ENCODE measurements at places on chromosomes 16 and 17.

- no peak for DNase-seq
These were observed 862 bp downstream of the ACSM1 start for GRCh38 chr16:20696618-20697017.

DNA sequence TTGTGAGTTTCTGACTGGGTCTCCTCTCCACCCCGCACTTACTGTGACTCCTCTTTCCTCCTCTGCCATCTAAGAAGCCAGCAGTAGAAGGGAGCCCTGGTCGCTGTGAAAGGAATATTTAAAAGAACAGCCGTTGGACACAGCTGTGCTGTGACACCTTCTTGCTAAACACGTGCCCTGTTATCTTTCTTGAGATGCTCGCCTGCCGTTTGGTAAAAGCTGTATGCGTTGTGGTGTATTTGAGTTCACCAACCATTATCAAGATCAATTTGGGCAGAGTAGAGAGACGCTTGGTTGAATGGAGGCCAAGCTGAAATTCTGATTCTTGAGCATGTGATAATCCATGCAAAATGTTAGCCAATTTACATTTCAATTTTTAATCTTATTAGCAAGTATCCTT is 3.8 kb downstream of the GID4 start:
- no peak for DNase-seq

DNA sequence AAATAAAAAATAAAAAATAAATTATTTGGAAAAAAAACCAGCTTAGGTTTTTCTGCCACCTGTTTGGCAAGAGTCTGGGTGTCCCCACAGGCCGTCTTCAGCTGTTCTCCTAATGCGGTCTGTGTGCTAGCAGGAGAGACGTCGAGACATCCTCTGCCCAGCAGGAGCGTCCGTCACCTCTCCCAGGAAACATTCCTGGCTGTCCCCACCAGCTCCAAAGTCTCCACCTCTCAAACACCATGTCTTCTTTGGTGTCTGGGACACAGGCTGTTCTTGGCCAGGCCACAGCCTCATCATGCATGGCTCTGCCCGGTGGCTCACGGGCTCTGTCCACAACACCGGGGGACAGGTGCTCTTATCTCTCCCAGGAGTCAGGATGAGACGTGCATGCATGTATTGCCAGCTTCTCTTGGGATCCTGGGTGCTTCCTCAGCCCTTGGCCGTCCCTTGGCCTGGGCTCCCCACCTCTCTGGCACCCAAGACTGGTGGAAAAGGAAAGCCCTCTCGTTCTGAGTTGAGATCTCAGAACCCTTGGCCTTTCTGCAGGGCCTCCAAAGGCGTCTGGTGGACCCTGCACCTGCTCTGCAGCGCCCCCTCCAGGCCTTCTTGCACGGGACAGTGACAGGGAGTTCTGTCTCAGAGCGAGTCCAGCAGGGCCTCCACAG is 84.9 kb upstream of the CBX4 start:
- no peak for DNase-seq

- DNase-seq: no peak
These were observed 74.7 kb downstream of the TBC1D16 start for GRCh38 chr17:79960788-79961522.

DNA sequence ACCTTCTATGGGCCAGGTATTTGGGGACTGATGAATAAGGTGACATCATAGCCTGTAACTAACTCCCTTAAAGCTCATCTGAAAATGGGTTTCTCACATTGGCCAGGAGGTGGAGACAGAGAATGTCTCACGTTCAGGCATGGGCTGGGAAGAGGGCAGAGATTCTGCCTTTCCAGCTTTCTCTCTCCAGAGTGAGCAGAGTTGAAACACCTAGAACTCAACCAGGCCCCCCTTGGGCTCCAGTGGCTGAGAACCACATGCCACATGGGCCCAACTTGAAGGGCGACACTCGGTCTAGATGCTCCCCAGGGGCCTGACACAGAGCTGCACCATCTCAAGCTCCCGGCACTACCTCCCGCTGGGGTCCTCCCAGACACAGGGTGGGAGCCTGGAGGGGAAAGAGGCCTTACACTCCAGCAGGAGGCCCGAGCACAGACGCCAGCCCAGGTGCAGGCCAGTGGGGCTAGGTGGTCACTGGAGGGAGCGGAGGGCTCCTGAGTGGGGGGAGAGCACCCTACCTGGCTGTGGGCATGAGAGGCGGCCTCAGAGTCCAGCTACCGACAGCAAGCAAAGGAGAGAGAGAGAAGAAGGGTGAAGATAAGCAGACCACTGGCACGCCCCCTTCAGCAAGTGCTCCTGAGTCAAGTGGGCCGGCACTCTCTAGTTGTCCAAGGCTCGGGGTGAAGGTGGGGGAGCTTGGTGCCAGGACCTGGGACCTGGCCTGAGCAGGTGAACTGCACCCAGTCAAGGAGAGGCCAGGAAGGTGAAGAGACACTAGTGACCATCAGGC is 55.9 kb downstream of the MYO18A start:
- DNase-seq: peak; percentile 74

GRCh38 chr17:70390049-70390448 is 220.7 kb downstream of the KCNJ2 start:
- no peak for DNase-seq

DNA sequence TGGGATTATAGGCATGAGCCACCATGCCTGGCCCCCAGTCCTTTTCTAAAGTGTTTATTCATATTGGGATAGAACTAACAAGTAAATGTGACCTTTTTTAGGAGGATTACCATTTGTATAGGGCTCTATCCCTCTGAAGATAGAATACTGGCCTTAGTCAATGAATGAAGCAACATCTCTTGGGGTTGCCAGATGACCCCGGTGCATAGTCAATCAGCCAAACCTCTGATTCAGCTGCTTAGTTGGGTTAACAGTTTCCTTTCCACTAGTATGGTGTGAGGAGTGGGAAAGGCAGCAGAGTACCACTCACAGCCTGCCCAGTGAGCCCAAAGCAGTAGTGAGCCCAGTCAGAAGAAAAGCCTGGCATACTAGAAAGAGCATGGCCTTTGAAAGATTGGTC is 94.6 kb upstream of the TBX2 start:
- no peak for DNase-seq

DNA sequence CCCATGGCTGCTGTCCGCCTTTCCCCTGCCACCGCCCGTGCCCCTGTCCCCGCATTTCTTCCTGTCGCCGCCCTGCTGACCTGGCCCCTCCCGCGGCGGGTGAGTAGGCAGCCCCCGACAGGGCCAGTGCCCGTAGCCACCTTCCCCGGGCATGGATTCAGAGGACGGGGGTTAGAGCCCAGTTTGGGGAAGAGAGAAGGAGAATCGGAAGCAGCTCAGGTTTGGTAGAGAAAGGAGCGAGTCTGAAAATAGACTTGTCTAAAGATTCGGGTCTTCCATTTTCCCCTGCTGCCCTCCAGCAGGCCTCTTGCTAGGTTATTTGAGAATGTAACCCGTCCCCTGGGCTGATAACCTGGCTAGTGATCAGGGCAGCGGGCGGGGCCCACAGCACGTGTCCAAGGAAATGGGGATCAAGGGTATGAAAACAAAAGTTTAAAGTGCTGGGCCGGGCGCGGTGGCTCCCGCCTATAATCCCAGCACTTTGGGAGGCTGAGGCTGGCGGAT is 7.9 kb upstream of the CLDN9 start:
- no peak for DNase-seq

Data from CD4-positive, alpha-beta T cell treated with Interleukin-15 for 4 hours (primary cell).